GM06990 (cell line): ENCODE measurements at places on chromosomes 12 and 14.

- DNase-seq = no peak
These were observed 265.5 kb downstream of the SEC23A start for GRCh38 chr14:38837343-38838048.

- no peak for DNase-seq
These were observed 10.2 kb upstream of the YARS2 start for GRCh38 chr12:32765906-32766305.

- no peak for DNase-seq
These were observed 35.9 kb downstream of the FLRT2 start for GRCh38 chr14:85565862-85566296.

DNA sequence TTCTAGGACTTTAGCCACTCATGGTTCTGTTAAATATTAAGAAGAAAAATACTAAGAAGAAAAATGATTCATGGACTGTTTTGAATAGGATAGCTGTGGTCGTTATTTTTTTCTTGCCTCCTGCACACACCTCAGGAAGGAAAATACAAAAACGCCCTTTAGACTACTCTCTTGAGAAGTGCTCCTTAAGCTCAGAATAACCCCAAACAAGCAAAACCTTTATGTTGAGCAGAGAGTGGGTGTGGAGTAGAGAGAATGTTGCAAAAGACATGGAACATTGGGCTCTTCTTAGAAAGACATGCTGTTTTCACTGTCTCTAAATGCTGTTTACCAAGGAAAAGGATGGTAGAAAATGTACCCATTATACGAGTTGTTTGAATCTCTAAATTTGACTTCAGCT lies 140.3 kb downstream of the LMNTD1 start:
- no peak for DNase-seq

DNA sequence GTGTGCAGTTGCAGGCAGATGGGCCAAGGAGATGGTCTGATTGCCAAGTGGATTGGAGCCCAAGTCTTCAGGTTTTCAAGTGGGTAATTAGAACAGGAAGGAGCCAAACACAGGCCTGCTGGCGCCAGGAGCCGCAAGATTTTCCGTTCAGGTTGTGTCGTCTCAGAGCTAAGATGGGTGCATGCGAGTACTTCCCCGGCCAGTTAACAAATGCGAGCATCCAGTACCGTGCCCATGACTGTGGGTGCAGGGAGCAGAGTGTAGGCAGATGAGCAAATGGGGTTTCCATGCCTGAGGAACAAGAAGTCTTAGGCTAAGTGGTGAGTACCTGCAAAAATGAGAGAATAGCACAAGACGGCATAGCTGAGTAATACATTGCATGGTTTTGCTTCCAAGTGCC lies 90.5 kb downstream of the CHST11 start:
- DNase-seq = no peak

GRCh38 chr14:61429316-61429715 lies 107.9 kb downstream of the PRKCH start:
- DNase-seq = no peak

DNA sequence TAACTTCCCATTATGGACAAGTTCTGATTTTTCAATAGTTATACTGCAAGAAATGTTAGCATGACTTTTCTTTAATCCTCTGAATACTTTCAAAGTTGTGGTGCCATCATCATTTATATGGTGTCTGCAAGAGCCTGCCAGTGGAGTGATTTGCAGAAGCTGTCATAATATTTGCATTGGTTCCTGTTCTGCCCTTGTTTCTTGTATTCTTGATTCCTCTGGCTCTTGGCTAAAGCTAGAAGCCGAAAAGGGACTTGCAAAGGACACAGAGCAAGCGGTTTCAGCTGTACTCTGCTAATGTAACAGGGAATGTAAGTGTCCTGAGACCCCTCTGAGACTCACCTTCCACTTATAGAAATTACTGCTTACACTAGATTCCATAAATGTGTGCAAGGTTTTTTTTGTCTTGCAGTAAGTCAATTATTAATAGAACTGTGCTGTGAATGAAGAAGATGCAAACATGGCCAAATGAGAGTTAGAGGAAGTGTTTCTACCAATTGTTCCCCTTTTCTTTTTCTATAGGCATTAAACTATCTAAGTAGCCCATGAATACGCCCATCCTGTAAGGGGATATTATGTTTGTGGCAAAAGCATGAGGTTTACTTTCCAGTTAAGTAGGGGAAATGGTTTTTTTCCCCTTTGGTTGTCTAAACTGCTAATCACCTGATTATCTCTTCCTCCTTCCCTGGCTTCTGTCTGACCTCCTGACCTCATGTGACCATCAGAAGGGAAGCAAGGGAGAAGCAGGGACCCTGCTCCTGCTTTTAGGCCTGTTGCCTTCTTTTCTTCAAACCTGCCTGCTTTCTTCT lies 5.3 kb downstream of the DYRK4 start:
- DNase-seq = no peak

DNA sequence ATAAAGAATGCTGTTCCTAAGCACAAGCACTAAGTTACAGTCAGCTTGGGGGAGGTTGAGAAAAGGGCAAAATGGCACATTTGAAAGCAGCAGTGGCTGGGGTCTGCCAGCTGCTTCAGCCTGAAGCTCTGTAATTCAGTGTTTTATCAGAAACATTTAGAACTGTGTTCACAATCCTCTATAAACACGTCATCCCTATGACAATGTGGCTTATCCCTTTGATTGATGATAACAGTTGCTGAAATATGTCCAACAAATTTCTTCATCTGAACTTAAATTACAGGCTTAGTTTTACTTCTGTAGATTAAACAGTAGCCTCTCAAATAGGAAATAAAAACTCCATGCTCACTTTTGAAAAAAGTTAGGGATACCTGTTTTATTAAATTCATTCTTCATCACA lies 108.8 kb downstream of the VEZT start:
- no peak for DNase-seq

DNA sequence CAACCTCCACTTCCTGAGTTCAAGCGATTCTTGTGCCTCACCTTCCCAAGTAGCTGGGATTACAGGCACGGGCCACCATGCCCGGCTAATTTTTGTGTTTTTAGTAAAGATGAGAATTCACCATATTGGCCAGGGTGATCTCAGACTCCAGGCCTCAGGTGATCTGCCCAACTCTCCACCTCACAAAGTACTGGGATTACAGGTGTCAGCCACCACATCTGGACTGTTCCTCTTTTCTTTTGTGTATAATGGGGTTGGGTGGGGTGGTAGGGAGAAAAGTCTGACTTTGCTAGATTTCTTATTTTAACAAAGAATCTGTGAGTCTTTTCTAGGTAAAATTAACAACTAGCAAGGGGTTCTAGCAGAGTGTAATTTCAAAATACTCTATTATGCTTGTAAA lies 92.7 kb upstream of the AMN1 start:
- DNase-seq = no peak

DNA sequence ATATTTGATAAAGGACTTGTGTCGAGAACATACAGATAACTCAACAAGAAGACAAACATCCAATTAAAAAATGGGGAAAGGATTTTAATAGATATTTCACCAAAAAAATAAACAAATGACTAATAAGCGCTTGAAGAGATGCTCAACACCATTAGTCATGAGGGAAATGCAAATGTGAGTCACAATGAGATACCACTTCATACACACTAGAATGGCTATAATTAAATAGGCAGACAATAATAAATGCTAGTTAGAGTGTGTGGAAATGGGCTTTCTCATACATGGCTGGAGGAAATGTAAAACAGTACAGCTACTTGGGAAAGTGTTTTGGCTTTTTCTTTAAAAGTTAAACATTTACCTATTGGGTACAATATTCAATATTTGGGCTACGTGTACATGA lies 34.8 kb downstream of the DLK1 start:
- no peak for DNase-seq

DNA sequence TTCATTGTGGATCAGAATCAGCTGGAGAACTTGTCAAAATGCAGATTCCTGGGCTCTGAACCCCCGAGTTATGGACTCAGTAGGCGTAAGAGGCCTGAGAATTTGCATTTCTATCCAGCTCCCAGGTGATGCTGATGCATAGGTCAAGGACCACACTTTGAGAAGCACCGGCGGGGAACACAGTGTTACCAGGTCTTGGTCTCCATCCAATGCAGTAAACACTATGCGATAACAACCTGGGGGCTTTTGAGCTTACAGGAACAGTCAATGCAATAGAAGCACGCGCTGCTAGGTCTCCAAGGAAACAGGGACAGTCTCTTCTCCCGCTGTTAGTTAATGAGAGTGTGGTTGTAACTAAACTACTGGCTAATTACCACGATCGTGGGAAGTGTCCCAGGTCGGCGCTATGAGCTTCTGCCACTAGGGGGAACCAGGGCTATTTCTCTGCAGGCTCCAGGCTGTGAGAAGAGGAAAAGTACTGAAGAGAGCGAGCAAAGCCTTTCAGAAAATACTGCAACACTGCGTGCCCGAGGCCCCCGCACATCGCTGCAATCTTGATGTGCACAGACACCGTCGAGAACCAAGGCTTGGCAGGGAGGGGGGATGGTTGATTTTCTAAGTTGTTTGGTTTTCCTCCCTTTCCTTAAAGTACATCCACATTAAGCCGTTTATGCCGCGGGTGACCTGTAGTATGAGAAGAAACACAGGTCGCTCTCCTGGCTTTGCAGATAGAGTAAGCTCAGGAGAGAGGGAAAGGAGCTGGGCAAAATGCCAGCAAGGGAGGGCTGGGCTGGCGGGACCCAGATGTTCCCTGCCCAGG lies 52.0 kb upstream of the KCNA1 start:
- DNase-seq = peak; percentile 58

- no peak for DNase-seq
These were observed 18.0 kb upstream of the ATF1 start for GRCh38 chr12:50745861-50746260.

GRCh38 chr12:24551163-24551786 lies 397.6 kb downstream of the BCAT1 start:
- DNase-seq = no peak
